ENCODE measurements at places on chromosomes 1 and 21.

GRCh38 chr1:197948926-197949899, 32.0 kb downstream of the LHX9 start:
- DNase-seq = no peak

DNA sequence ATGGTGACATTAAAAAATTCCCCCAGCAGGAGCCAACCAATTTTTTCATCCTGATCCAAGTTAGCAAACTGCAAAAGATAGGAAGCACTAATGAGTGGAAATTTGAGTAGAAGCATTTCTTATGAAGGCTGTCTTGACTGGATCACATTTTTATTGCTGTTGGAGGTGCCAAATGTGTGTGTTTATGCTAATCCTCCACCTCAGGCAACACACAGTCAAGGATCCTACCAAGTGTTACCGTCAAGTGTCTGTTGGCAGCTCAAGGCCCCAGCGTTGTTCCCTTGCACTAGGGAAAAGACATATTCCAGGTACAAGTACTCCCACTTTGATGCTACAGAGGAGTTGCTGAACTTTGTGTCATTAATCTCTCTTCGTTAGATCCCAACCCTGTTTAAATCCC, 18.3 kb downstream of the METTL18 start:
- DNase-seq = no peak

- DNase-seq = no peak
These were observed 124.3 kb downstream of the TRABD2B start for GRCh38 chr1:47872886-47873285.

DNA sequence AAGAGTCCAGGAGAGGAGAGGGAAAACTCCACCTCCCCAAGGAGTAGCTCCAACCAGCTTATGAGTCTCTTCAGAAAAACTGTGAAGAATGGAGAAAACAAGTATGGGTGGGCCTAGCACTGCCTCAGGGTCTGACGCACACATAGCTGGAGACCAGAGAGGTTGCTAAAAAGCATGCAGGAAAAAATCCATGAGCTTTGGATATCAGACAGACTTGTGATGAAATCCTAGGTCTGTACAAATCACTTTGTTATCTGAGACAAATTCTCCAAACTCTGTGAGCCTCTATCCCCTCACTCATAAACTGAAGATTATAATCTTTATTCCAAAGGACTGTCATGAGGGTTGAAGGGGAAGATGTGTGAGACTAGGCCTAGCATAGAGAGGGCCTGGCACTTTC, 141.5 kb upstream of the FGGY start:
- DNase-seq = no peak

DNA sequence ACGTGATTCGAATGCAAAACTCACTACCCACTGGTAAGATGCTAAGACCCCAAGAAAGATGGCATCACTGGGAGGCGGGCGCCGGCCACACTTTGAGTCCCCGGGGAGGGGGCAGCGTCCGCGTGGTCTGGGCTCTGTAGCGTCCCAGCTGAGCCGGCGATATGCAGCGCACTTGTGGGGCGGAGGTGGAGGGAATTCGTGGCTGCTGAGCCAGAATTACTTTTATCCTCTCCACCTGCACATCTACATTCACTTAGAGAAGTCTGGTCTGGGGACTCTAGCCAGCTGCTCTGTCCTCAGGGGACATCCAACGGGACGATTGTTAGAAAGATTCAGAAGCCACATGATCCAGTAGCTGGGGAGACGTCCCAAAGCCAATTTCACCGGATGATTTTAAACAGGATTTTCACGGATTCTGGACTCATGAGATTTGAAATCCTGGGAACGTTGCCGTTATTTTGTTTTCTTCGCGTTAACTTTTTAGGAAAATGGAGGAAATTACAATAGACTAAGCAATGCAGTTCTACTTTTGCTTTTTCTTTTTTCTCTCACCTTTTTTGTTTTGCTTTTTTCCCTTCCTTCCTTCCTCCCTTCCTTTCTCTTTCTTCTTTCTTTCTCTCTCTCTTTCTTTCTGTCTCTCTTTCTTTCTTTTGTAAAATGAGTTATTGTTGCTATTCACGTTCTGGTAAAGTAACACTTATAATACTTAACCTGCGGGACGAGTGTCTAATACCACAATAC, 1.3 kb downstream of the JAM2 start:
- DNase-seq = no peak

- no peak for DNase-seq
These were observed 131.6 kb downstream of the TGFBR3 start for GRCh38 chr1:91754348-91754747.

DNA sequence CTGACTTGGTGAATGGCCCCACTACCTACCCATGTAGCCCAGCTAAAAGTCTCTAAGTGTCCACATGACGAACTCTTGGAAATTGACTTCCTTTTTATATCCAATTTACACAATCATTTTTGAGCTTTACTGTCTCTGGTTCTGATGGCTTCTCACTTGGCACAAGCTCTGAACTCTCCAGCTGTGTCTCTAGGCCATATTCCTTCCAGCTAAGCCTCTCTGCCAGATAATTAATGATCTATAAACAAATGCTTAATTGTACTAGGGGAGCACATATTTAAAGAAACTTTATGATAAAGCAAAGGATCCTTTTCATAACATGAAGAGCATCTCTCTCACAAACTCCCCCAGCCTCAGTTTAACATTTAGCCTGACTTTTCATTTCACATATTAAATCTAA, 16.3 kb upstream of the BEND5 start:
- no peak for DNase-seq

DNA sequence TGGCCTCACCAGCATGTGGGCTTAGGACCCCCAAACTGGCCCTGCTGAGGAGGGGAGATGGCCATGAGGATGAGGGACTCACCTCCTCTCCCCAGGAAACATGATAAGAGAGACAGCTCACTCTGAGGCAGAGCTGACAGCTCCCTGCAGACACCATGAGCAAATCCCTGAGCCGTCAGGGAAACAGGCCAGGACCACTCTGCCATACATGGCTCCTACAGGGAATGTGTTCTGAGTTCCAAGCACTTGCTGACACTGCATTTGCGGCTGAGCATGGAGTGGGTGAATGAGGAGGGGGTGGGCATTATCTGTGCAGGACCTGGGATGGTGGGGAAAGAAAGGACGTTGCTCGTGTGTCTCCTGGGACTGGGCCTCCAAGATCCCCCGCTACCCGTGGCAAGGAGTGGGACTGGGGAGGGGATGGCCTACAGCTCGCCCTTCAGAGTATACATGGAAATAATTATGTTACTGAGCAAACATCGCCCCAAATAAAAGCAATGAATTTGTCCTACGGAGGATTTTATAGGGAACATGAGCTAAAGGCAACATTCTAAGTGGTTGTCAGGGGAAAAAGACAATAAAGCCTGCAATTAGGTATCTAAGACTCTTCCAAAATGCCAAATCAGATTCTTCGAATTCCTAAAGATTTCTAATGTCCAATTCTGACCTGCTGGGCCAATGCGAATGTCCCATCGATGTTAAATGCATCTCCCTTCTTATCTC, 355.9 kb upstream of the AJAP1 start:
- no peak for DNase-seq

DNA sequence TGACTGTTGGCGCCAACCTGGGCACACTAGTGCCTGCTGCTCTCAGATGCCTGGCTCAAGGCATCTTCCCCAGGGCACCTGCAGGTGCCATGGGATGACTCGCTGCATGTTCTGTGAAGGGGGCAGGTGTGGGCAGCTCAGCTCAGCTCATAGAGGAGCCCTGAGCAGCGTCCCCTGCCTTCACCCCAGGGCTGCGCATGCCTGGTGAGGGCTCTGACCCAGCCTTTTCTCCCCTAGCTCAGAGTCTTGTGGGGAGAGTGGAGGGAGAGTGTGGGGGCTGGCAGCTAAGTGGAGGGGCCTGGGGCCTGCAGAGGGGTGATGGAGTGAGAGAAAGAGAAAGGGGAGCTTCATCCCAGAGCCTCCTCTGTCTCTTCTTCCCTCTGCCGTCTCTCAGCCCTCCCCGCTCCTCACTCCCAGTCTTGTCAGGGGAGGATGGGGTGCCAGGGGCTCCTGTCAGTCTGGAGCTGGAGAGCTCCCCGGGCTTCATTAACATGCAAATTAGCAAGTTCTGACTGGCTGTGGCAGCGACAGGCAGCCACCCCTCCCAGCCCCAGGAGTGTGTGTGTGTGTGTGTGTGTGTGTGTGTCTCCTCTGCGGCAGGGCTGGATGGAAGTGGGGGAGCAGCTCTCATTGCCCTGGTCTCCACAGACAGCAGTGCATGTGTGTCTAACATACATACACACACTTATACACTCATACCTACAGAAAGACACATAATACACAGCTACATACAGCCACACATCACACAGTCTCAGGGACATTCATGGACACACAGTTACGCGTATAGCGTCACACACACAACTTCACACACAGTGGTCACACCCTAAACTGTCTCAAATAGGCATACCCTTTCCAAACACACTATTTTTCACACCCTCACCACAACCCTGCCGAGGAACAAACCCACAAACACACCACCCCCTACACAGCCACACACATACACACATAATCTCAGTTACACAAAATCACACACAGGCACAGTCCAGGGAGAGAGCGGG, 34.0 kb downstream of the FOXO6 start:
- no peak for DNase-seq

DNA sequence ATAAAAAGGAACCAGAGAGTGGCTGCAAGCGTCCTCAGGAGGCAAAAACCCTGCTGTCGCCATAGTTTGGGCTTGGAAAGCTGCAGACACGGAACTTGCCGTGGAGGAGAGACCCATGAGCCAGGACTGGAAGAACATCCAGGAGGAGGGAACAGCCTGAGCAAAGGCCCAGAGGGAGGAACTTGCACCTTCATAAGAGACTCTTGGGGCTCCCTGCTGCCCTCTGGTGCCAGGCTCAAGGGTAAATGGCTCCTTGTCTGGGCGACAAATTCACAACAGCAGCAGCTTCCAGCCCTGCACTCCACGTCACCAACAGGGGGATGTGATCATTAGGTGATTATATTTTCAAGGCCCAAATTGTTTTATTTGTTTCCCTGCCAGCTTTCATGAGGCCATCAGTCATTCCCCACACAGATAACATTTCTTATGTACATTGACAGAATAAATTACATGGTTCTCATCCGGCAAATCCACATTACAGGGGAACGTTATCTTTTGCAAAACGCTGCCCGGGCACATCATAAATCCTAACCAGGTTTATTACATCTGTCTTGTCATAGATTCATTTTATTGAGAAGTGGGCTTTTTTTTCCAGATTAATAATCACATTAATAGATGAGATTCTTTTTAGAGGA, 143.0 kb upstream of the GRIK3 start:
- no peak for DNase-seq

DNA sequence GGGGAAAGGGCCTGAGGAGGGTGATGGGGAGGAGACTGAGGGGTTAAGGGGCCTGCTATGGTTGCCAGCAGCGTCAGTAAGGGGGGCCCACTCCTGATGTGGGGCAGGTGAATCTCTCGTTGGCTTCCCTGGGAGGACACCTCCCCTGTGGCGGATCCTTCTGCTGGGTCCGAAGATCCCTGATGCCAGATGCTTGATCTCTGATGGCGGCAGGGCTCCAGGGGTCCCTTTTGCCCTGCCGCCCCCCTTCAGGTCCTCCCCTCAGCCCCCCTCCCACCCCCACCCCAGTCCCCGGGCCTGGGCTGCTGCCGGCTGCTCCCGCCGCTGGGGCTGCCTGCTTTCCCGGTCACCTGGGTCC, 219 bp downstream of the CELF3 start:
- no peak for DNase-seq

DNA sequence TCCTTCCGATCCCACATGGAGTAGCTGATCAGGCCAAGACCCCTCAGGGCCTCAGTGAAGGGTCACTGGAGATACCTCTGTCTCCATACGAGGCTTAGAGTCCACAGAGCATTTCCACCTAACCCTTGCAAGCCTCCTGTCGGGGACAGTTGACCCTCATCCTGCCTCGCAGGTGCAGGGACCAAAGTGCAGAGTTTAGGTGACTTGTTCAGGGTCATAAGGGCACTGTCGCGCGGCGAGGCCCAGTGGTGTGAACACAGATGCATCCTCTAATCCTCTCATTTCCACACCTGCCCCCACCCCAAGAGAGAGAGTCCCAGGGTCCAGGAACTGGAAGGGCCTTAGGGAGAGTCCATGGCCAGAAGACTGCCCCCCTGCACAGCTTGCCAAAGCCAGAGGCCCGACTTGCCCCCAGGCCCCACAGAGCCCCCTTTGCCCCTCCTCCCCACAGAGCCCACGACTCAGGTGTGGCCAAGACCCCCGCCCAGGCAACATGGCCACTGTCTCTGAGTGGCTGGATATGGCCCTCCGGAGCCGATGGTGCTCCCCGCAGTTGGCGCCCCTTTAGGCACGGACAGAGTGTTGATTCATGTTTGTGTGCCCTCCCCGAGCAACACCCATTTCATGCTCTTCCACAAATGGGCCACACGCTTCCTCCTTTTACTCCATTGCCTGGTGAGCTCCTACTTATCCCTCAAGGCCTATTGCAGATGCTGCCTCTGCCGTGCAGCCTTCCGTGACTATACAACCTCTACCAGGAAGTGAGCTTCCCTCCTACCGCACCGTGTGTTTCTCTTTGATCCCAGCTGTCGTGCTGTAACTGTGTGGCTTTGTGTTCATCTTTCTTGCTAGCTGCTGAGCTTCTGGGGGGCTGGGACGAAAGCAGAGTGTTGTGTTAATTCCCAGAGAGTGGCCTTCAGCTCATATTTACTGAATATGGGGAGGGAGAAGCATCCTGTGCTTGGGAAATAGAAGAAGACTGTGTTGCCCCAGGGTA, 1.7 kb downstream of the TRPM2 start:
- DNase-seq = no peak

DNA sequence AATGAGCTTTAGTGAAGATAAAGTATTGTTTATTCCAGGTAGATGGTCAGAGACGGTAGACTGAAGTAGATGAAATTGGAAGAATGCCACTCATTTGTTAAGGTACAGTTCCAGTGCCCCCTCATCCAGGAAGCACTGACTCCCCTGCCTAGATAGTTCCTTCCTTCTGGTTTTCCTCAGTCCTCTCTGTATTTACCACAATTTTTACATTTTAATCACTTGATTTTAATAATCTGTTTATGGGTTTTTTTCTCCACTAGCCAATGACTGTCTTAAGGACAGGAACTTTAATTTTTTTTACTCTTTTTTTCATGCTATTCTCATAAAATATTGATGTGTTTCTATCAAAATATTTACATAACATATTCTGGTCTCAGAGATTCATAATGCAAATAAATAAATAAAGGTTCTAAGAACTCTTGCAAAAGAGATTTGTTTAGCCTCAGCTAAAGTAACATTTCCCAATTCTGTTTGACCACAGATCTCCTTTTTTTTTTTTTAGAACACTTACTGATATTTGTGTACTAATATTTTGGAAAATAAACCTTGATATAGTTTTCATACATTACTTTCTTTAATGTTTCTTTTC, 651.6 kb downstream of the PLPP3 start:
- DNase-seq = no peak

- no peak for DNase-seq
These were observed 11.0 kb downstream of the DLGAP3 start for GRCh38 chr1:34918386-34918976.

- DNase-seq = no peak
These were observed 10.1 kb downstream of the TMCC2 start for GRCh38 chr1:205237526-205238484.

Measured in activated CD4-positive, alpha-beta T cell treated with anti-CD3 and anti-CD28 coated beads for 1 hour (primary cell).